Activated CD4-positive, alpha-beta T cell treated with anti-CD3 and anti-CD28 coated beads, Interleukin-2, amount 10 ng/mL, durations not matched to agents 7 days and 5 days (primary cell): ENCODE measurements at places on chromosomes 16 and 17. TPM values are rescaled to one million over a fixed set of nuclear protein-coding genes. Genes with fewer than 3 reads are reported as not detected.

Gene TIGD7
- 5.1 TPM for total RNA-seq

- H3K4me3 ChIP-seq = no peak overlapping the region
- no peak overlapping the region for H3K27ac ChIP-seq
- no peak for DNase-seq
- peaks cover 23% of the 10 kb centered on the region for H3K27me3 ChIP-seq
Observed at GRCh38 chr16:67386861-67387455, 6.3 kb downstream of the TPPP3 start.

DNA sequence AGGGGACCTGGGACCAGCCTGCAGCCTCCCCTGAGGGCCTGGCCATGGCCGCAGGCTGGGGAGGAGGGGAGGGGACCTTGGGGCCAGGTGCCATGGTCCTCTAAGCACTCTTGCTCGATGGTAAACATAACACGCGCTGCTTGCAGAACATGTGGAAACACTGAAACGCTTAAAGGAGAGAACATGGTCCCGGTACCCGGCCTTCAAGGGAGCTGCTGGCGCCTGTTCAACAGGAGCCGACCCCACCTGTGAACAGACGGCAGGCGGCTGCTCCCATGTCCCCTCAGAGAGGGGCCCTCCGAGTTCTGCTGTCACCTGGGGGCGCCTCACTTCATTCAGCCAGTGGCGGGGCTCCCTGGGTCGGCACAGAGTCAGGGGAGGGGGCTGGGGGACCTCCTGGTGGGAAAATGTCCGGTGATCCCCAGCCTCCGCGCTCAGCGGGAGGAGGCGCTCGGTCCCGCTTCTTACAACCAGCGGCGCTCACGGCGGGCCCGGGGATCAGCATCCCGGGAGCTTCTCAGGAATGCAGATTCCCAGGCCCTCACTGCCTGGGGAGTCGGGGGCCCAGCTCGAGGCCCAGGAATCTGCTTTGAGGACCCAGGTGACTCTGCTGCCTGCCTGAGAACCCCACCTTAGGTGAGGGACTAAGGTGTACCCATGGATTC is 854 bp upstream of the SSTR5 start:
- no peak overlapping the region for H3K27ac ChIP-seq
- peaks cover 4% of the 10 kb centered on the region for H3K4me1 ChIP-seq
- H3K4me3 ChIP-seq = no peak overlapping the region

GRCh38 chr17:72358465-72358864 is 237.6 kb downstream of the SOX9 start:
- H3K27ac ChIP-seq = no peak overlapping the region
- H3K4me1 ChIP-seq = no peaks in the 10 kb centered on the region
- H3K4me3 ChIP-seq = no peak overlapping the region

Gene SMPD3
- total RNA-seq = 4.1 TPM

- H3K4me1 ChIP-seq = no peaks in the 10 kb centered on the region
- peaks cover 27% of the 10 kb centered on the region for H3K27me3 ChIP-seq
- no peak overlapping the region for H3K27ac ChIP-seq
- H3K4me3 ChIP-seq = no peak overlapping the region
- no peak for DNase-seq
- no peaks in the 10 kb centered on the region for H3K36me3 ChIP-seq
Observed at GRCh38 chr17:79645022-79645776, 34.3 kb upstream of the RBFOX3 start.

Gene CDH13
- total RNA-seq = not detected
